ENCODE measurements at places on chromosomes 4 and X.

DNA sequence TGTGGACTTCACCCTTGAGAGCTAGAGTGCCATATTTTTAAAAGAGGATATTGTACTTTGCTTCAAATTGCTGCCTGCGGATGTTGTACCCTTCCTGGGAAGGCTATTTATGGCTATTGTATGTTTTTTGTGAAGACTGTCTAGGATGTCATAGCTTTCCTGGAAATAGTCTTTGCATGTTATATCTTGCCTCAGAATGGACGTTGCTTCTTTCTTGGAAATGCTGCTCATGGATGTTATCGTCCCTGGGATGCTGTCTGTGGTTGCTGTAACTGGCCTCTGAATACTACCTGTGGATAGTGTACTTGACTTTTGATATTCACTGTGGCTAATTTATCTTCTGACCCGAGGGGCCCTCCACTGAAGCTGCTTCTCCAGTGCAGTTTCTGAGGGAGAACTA lies 146.8 kb downstream of the ENOX2 start:
- DNase-seq = no peak

DNA sequence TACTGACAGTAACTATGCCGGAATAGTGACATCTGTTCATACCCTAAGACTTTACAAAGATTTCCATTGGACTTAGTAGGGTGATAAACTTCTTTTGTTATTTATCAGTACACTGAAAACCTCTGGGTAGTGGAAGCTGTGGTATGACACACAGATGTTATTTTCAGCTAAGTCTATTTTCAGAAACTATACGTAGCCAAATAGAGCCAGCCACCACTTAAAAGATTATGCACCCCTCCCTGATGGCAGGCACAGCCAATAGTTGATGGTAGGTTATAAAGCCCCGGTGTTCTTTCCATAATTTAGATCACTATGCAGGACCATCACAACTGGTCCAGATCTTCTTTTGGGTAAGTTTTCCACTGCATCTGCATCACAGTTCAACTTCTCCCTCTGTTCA lies 1603.2 kb upstream of the PABPC4L start:
- DNase-seq = no peak

- DNase-seq = no peak
Observed at GRCh38 chrX:103540145-103540544, 20.9 kb upstream of the RAB40A start.

DNA sequence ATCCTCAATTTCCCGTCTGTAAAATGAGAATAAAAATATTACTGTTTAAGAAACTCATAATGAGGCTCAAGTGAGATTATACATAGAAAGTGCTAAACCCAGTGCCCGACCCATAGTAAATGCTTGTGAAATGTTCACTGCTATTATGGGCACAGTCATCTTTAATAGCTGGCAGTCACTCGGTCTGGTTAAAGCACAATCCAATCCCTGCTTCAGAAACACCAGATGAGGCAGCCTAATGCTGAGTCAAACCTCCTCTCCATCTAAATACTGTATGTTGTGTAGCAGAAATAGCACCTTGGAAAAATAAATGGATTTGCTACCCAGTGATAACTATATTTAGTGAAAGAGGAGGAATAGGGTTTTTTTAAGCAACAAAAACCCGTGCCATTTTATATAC lies 14.5 kb downstream of the EVC2 start:
- no peak for DNase-seq

DNA sequence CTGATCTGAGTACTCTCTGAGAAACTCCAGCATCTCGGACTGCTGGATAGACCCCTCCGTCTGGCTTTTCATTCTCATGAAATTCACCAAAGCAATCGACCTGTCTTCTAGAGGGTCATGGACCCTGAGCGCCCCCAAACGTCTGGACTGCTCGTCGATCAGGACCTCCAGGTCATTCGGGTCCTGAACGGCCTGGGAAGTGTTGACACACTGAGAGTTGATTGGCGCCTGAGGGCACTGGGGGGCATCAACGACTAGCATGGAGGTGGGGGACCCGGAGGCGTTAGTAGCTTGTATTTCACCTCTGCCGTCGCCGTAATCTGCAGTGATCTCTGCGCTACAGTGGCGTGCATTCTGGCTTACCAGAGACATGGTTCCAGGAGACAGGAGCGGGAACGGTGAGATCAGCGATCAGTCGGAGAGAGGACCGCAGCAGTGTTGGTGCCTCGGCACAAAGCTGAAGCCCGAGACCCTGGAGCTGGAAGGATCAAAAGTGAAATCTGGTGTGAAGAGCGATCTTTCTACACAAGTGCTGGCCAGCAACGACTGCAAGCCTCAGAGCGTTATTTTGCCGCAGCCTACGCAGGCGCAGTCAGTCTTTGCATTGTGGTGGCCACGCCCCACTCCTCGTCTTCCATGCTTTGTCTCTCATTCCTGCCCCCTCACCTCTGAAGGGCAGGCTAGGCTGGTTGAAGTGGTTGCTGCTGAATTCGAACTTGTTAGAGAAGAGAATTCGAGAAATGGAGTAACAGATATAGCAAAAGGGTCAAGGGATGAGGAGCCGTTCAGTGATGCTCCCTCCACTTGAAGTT lies at the start of gene MAGEE2:
Gene MAGEE2 (minus strand): TSS at position 575 of the 812 bp plus-strand sequence. CDS start 203 bp downstream, at position 372.
- no peak for DNase-seq

DNA sequence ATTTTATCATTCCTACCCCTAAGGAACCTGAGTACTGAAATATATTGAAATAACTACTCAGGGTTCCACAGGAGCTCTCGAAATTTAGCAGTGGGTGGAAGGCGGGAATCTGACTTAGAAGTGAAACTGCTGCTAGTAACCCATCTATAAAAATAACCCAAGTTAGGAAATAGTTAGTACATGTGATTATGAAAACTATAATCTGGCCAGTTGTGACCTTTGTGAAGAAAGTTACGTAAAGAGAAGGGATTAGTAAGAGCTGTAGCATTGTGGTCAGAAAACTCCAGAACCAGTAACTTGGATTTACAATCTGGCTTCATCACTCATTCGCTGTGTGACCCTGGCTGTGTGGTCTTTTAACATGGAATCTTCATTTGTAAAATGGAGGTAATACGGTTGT lies 175.5 kb downstream of the RAPGEF2 start:
- no peak for DNase-seq

DNA sequence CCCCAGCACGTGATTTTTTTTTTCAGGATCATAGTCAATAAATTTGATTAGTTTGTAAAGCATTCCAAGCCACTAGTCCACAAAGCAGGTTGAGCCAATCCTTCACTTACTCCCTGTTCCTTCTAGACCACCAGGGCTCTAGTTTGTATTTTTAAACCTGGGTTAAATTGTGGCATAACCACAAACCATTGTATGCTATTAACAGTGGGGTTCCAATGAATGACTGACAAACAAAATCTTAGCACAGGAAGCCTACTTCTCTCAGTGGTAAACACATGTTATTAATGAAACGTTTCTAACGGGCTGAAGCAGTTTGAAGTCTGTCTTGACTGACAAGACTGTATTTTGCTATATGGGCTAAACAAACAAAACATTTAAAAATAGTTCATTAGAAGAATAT lies 48.6 kb upstream of the GYPA start:
- no peak for DNase-seq

DNA sequence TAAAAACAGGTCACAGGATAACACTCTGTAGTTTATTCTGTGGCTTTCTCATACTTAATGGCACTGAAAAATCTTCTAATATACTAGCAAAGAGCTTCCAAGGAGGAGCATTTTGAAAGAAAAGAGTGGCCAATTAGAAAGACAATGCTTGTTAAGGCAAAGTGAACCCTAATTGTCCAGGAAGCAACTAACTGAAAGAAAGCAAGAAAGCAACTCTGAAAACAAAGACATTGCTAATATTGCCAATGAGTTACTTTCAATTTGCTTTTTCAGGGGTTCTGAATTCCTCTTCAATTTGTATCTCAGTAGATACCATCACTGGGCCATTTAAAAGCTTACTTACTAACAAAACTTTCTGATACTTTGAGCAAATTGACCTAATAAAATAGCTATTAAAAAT lies 78.5 kb upstream of the MTNR1A start:
- DNase-seq = no peak

DNA sequence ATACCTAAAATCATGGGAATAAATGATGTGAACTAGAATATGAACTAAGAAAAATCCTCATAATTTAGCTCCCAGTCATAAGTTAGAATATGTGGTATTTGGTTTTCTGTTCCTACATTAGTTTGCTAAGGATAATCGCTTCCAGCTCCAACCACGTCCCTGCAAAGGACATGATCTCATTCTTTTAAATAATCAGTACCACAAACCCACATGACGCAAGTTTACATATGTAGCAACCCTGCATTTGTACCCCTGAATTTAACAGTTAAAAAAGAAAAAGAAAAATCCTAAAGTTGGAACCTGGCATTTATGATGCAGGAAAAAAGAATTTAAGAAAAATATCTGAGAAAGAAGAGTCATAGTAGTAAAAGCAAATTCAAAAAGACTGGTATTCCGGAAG lies 13.3 kb downstream of the UBA6 start:
- no peak for DNase-seq

GRCh38 chr4:65018313-65018712 lies 609.1 kb upstream of the TECRL start:
- DNase-seq = no peak

- DNase-seq = no peak
Observed at GRCh38 chr4:95534032-95534431, 14.7 kb downstream of the UNC5C start.

DNA sequence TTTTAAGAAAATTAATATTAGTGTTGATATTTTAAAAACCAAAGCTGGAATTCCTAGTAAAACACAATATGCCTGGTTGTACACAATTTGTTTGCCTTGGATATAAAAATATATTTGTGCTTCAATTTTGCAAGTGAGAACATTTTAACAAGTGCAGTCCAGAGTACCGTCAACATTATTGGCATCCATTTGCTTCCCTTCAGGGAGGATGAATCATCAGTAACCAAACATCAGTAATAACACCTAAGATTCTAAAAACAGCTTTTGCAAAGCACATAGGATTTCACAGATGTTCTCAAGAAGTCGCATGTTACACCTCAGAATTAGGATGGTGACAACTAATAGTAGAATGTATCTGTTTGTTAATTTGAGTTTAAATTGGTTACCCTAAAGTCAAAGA lies 262.6 kb upstream of the BMP3 start:
- DNase-seq = no peak

DNA sequence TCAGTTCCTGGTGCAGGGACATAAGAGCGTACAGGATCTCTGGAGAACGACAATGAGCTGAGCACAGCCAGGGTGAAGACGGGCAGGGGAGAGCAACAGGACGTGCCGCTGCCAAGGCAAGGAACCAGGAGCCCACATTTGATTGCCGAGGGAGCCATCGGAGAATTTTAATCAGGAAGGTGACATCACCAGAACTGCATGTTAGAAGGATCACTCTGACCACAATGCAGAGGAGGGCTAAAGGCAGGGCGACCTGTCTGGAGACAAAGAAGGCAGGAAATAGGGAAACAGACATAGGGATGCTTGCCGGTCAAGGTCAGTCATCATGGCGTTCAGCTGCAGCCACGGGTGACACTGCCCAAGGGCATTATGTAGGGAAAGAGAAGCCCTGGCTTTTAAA lies 81.4 kb downstream of the RBM47 start:
- DNase-seq = no peak

- no peak for DNase-seq
Observed at GRCh38 chr4:88138561-88138960, 19.9 kb downstream of the ABCG2 start.

- DNase-seq = no peak
Observed at GRCh38 chr4:185256446-185256845, 47.0 kb downstream of the SNX25 start.

DNA sequence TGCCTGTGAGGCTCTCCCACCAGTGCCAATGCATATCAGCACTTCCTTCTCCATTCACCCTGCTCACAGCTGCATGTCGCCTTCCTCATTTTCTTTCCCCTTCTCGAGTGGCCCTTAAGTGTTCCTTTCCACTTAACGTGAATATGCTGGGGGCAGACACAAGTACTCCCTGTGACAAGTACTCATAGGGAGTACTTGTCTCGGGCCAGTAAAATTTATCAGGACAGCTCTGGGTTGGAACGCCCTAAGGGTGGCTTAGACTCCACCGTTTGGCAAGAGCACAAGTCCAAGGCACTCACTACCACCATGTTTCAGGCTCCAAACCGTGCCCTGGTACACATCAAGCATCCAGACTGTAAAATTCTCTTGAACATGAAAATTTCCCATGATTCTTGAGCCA lies 3.9 kb upstream of the LDOC1 start:
- DNase-seq = no peak

DNA sequence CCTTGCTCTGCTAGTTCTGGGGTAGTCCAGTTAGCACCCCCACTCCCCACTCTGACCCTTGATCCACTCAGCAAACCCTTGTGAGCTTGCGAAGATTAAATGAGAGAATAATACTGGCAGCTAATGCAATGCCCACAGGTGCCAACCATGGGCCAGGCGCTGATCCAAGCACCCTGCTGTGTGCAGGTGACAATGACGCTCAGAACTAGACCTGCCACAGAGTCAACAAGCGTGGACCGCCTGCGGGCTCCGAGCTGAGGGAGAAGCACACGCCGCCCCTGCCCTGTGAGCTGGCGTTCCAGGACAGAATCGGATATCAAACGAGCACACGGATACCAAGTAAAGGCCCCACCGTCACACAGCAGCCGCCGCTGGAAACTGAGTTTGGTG lies 129.2 kb downstream of the FAM53A start:
- no peak for DNase-seq

DNA sequence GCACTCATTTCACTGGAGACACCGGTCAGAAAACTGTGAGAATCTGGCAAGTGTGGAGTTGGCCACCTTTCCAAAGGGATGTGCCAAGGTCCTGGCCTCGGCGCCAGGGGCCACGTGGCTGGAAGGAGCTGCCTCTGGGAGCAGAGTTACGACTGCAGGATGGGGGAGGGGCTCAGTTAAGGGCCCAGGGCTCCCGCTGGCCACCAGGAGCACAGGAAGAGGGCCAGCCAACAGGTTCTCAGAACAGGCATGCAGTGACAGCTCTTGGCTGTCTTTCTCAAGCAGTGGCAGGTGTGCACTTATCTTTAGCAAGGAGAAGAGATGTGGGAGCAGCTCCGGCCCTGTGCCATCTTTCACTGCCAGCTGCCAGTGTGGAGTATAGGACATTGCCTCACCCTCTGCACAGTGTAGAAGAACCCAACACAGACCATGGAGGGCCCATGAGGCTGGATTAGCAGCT lies 115.9 kb upstream of the RBPJ start:
- DNase-seq = no peak

DNA sequence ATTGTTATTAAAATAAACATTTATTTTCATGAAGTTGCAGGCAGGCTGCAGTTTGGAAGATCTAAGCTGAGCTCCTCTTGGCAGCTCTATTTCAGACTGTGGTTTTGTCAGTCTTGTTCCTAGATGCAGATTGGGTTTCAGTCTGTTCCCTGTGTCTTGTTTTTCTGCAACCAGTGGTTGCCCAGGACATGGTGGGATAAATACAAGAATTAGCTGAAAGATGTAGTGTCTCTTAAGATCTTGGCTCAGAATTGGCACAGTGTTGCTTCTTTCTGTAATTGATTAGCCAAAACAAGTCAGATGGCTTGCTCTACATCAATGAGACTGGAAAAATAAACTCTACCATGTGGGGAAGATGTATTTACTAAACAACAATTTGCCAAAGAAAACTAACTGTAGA lies 283.0 kb upstream of the BOD1L1 start:
- no peak for DNase-seq
